Brain microvascular endothelial cell (primary cell): ENCODE measurements at places on chromosomes 1 and 21.

DNA sequence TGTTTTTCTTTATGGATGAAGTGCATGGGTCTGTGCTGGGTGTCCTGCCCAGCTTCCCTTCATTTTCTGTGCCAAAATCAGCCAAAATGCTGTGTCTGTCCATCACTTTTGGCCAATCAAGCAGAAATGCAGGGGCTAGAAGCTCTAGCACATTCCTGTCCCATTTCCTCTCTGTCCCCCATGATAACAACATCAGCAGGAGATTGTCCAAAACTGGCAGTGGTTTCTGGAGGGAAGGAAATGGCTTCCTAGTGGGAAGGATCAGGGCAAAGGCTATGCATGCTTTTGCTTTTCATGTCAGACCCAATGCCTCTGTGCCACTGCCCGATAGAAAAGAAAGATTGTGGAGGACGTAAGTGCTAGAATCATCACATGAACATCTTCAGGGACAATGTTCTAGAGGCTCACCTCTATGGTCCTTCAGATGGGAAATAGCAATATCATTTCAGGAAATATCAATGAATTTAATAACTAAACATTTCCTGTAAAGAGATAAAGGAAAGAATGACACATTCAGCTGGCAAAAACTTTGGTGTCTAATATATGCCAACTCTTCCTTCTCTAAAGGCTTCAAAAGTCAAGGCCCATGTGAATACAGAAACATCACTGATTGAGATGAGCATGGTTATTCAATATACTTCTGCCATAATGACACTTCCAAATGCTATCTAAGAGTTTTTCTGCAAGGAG is 107.5 kb downstream of the SETD4 start:
- no peak for DNase-seq

- no peak for DNase-seq
Measured at GRCh38 chr1:73040811-73041210, 758.5 kb upstream of the NEGR1 start.

- DNase-seq, result no peak
Measured at GRCh38 chr1:159838715-159839114, 12.0 kb downstream of the SLAMF8 start.

DNA sequence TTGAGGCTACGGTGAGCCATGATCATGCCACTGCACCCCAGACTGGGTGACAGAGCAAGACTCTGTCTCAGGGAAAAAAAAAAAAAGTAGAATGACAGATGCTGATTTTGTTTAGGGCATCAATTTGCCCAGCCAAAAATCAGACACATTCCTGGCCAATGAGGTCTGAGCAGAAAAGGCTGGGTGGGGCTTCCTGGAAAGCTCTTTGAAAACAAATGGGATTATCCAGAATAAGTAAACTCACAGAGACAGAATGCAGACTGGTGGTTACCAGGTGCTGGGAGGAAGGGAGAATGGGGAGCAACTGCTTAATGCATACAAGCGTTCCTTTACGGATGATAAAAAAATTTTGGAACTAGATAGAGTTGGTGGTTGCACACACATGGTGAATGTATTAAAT is 10.1 kb upstream of the CITED4 start:
- no peak for DNase-seq

GRCh38 chr1:211951856-211952255 is 83.5 kb downstream of the INTS7 start:
- peak; percentile 36 for DNase-seq

DNA sequence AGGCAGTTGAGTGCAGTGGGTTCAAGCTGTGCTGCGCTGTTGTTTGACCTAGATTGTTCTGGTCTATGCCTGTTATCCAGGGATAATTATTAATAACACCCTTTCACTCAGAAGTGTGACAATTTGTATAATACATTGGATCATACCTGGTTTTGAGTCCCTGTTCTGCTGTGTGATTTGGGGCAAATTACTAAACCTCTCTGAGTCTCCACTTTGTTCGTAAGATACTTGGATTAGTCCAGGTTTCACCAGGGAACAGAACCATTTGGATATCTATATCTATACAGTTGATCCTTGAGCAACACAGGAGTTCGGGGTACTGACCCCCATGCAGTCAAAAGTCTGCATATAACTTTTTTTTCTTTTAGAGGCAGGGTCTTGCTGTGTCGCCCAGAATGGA is 2.3 kb downstream of the NENF start:
- no peak for DNase-seq

DNA sequence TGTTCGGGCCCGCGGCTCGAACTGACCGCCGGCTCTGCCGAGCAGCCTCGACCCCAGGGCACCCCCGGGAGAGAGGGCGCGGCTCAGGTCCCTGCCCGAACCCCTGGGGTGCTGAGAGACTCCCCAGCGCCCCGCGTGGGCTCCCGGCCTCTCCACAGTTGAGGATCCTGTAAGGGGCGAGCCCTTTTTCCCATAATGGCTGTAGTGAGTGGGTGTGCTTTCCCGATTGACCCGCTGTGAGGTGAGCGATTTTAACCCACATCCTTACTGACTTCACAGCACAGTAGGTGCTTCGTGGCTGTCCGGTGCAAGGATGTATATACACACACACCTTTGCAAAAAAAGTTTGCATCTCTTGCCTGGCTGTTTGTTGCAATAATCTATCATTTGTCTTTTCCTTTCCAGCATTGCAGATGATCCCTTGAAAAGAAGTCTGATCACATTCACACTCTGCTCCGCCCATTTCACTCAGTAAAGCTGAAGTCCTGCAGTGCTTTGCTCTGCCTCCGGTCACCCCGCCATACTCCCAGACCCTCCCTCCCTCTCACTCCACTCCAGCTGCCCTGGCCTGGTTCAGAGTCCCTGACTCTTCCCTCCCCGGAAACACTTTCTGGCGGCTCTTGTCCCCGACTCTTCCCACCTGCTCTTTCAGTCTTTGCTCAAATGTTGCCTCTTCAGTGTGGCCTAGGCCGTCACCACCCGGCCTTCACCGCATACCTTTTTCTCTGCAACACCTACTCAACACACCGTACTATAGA is 955 bp upstream of the UBE2G2 start:
- no peak for DNase-seq

DNA sequence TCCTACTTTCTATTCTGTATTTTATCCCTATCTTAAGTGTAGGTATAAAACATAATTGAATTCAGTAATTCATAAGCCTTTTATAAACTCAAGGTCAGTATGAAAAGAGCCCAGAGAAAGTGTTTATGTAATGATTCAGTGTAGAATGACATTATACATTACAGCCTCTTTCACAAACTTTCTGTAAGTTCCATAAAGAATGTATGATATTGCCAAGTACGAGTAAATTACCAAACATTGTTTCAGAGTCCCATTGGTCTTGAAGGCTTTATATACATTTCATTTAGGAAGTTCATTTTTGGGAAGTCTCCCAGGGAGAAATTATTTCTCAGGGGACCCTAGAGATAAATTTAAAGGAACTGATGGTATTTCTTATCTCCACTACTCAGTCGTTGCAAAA is 37.8 kb upstream of the VAMP3 start:
- DNase-seq, result no peak

DNA sequence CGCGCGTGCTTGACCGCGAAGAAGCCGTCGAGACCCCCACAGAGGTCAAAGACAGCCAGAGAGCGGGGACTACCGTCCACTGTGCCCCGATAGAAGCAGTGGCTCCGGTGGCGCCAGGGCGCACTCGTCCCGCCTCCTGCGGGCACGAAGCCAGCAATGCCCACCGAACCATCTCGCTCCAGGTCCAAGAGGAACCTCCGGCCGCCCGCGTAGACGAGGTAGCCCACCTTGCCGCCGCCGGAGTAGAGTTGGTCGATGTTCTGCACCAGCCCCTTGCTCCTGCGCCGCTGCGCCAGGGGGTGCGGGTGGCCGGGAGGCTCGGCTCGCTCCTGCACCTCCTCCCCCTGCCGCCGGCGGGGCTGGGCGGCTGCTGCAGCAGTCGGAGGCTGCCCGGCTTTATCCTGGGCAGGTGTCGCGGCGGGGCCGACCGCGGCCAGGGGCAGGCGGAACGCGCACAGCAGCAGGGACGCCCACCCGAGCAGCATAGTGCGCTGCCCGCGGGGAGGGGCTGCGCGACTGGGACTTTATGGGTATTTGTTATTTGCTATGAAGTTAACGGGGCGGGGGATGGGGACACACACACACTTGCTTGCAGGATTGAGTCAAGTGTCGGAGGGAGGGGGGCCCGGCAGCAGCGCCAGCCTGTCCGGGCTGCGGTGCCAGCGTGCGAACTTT is 844 bp downstream of the ADAMTS5 start:
- DNase-seq, result no peak

DNA sequence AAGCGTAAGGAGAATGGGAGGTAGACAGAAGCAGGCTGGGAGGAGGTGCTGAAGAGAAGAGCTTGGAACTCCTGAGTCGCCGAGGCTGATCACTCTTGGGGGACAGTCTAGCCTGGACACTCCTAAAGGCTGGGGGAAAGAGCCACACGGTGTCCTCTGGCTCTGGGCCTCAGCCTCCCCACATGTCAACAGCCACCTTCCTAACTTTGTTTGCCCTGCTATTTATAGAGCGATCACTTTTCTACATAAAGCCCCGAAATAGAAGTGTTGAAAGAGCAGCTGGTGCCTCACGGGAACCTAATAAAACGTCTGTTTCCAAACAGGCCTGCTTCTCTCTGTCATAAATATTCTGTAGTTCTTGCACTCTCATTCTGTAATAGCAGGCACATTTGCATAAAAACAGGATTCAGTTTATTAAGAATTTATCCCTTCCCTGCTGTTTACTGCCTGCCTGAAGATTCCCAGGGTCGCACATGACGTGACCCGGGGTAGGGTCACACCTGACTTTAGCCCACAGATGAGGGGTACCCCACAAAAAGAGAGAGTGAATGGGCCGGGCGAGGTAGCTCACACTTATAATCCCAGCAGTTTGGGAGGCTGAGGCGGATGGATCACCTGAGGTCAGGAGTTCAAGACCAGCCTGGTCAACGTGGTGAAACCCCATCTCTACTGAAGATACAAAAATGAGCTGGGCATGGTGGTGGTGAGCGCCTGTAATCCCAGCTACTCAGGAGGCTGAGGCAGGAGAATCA is 212.5 kb downstream of the TOMM20 start:
- no peak for DNase-seq

DNA sequence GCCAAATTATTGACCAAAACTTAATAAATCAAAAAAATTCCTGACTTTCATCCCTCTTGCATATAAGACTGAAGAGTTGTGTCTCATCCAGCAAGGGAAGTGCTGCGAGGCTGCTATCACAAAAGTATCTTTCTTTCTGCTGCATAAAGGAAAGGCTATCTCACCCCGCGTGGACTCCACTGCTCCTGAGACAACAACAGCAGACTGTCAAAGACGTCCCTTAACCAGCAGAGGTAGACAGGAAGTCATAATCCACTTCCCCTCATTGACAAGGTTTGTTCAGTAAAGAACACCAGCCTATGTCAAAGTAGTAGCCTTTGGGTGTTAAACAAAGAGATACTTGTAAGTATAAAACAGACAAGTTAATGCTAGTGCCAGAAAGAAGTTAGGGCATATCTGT is 29.4 kb downstream of the VPS26C start:
- no peak for DNase-seq

- DNase-seq, result no peak
Measured at GRCh38 chr1:111275079-111275478, 15.6 kb upstream of the CHIA start.

DNA sequence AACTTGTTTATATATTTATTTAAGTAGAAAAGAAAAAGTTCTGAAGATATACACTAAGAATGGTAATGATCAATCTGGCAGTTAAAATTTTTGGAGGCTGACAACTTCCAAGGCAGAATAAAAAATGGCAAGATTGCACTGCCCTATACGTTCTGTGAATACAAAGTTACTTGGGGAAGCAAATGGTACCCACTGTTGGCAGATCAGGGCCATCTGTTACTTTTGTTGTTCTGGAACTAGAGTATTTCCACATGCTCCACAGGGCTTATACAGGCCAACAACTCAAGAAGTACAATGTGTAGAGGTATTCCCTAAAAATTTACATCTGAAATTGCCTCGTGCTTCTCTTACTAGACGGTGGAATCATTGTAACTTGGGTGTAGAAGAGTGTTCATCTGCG is 53.2 kb downstream of the AHCTF1 start:
- DNase-seq, result no peak

- DNase-seq, result no peak
Measured at GRCh38 chr1:183080406-183080805, 57.2 kb downstream of the LAMC1 start.

GRCh38 chr1:201468844-201469644 is at the start of gene PHLDA3:
Gene PHLDA3 (minus strand): TSS chr1:201469188. CDS start chr1:201468786, 402 bp downstream.
- peak; percentile 80 for DNase-seq

DNA sequence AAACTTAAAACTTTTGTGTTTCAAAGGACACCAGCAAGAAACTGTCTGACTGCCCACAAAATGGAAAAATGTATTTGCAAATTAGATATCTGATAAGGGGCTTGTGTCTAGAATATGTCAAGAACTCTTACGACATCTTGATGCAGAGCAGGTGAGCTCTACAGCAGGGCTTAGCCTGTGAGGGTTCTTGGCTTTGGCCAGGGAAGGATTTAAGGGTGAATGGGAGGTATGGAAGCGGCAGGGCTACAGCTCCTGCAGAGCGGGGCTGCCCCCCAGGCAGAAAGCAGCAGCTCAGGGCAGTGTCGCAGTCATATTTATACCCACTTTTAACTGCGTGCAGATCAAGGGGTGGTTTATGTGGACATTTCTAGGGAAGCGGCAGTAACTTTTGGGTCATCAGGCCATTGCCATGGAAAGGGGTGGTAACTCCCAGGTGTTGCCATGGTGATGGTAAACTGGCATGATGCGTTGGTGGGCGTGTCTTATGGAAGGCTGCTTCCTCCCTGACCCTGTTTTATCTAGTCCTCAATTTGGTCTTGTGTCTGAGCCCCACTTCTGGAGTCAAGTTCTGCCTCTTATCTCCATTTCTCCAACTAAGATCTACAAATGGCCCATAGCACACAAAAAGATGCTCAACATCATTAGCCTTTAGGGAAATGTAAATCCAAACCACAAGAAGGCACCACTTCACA is 23.2 kb downstream of the MORN1 start:
- DNase-seq, result no peak

- peak; percentile 79 for DNase-seq
Measured at GRCh38 chr1:79353224-79353623, 346.7 kb upstream of the ADGRL4 start.

DNA sequence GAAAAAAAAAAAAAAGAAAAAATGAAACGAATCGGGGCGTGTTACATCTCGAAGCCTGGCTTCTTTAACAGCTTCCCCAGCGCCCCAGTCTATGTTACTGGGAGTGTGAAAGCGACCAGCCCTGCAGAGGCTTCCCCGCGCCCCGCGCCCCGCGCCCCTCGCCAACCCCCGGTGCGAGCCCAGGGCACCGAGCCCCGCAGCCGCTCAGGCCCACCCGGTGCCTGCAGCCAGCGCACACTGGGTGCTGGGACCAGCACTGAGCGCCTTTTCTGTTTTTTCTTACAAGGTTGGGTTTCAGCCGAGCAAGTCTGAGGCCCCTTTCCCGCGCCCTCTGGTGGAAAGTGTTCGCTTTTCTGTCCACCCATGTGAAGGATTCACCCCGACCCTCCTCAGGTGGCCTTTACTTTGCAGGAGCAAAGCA is 42.1 kb upstream of the ZNF496 start:
- peak; percentile 42 for DNase-seq
